HFFc6 (cell line): ENCODE measurements at places on chromosomes 7 and 10.

DNA sequence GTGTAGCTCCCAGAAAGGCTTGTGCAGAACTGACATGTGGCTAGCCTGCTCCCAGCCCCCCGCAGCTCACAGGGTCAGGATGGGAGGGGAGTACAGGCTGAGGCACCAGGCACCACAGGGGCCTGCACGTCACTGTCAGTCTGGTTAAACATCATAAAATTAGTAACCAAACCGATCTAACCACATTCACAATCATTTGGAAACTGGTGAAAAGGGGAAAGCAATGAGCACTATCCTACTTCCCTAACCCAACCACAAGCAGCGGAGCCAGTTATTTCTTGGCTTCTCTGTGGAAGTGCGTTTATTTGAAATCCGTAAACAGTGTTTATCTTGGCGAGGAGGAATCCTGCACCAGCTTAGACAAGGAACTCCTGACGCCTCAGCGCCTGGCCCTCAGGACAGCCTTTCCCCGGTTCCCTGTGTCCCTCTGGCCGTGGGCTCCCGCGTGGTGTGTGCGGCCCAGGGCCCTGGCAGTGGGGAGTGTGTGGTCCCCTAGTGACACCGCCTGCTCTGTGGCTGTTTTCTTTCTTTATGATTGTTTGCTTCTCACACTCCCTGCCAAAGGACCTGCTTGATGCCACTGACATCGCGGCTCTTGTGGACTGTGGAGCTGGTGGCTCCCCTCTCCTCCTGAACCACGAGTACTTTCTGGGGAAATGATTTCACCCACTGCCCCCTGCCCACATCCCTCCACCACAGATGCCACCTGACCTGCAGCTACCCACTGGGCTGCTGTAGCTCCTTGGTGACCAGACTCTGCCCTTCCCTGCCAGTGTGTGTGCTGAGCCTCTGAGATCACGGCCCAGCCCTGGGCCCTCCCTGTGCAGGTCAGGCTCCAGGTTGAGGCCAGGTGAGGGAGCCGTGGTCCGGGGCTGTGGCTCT is 38.0 kb downstream of the INPP5A start:
- no peak for DNase-seq

GRCh38 chr7:55073051-55073511 is 54.3 kb downstream of the EGFR start:
- peak; percentile 68 for DNase-seq

DNA sequence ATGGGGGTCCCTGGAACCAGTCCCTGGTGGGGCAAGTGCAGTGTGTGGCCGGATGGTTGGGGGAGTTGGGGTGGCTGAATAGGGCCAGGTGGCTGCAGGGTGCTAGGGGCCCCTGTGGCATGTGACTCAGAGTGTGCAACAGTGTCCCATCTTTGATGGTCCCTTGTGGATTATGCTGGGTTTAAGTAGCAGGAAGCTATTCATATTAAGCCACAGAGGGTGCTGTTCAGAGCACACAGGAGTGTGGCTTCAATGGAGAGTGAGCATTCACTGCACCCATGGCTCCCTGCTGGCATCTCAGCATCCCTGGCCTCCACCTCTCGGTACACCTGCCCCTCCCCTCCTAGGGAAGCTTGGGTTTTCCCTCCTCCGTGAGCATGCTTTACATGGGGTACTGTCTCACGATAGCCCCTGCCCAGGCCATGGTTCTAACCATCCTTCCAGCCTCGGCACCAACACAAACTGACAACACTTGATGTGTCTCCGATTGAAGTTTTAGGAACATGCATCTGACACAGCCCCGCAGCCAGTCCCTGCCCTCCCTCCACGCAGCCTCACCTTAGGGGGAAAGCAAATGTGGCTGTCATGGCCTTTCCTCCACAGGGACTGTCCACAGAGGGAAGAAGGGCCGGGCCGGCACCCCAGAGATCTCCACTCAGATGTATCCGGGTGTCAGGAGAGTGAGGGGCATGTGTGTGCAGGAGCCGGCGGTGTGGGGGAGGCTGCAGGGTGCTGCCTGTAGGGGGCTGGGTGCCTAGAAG is 30.4 kb upstream of the PPIF start:
- peak; percentile 33 for DNase-seq

DNA sequence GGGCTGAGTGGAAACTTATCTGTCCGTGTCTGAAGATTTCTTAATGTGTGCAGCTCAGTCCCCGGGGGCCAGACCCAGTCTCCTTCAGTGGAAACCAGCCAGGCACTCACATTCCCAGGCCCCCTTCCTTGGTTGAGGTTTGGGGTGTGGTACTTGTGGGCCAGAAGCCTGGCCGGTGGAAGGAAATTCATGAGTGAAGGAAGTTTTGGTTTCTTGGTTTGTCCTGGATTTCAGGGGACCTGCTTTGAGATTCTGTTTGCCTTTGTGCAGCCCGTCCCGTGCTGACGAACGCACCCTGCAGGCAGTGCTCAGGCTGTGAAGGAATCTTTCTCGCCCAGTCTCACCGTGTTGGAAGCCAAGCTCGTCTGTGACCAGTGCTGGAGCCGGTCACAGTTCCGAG is 2.9 kb downstream of the INPP5A start:
- peak; percentile 69 for DNase-seq

DNA sequence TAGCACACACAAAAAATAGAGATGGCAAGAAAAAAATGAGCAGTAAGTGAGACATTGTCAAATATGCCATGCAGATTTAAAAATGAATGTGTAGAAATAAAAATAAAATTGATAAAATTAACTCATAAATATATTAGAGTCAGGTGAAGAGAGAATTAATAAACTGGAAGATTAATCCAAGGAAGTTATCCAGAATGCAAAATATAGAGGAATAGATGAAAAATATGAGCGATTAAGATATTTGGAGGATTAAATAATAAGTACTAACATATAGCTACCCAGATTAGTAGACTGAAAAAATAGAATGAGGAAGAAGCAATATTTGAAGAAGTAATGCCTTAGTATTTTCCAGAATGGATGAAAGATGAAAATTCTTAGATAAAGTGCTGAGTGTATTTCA is 103.4 kb downstream of the GPR158 start:
- DNase-seq = no peak

DNA sequence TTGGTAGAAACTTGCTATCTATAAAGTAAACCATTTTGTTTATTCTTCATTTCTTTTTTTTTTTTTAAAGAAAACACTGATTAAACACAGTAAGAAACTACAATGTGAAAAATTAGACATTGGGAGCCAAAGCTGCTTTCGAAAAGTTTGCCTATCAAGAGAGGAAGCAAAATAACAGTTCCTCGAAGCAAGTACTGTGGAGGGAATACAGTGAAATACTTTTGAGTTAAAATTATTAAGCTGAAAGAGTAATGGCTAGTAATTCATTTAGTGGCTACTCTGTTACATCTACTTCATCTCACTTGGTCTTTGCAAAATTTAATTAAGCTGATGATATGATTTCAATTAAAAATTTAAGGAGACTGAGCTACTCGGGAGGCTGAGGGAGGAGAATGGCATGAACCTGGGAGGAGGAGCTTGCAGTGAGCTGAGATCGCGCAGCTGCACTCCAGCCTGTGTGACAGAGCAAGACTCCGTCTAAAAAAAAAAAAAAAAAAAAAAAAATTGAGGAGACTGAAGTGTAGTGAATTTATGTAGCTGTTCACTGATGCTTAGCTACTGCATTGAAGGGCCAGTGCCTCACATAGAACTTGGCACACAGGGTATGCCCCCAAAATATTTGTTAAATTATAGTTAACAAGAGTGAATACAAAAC is 982.1 kb upstream of the MBL2 start:
- no peak for DNase-seq

GRCh38 chr10:128522551-128523308 is 396.5 kb upstream of the MKI67 start:
- DNase-seq = no peak

- peak; percentile 83 for DNase-seq
Measured at GRCh38 chr7:143279186-143280098, 5.3 kb upstream of the TMEM139 start.

GRCh38 chr10:44418637-44419036 is 33.7 kb upstream of the CXCL12 start:
- no peak for DNase-seq
